Stimulated activated CD8-positive, alpha-beta memory T cell treated with anti-CD3 and anti-CD28 coated beads, Interleukin-4, amount 100 ng/mL, for 1 hour (primary cell): ENCODE measurements at places on chromosomes 2 and 18.

- DNase-seq, result no peak
Observed at GRCh38 chr18:5890331-5891183, 4.8 kb downstream of the TMEM200C start.

DNA sequence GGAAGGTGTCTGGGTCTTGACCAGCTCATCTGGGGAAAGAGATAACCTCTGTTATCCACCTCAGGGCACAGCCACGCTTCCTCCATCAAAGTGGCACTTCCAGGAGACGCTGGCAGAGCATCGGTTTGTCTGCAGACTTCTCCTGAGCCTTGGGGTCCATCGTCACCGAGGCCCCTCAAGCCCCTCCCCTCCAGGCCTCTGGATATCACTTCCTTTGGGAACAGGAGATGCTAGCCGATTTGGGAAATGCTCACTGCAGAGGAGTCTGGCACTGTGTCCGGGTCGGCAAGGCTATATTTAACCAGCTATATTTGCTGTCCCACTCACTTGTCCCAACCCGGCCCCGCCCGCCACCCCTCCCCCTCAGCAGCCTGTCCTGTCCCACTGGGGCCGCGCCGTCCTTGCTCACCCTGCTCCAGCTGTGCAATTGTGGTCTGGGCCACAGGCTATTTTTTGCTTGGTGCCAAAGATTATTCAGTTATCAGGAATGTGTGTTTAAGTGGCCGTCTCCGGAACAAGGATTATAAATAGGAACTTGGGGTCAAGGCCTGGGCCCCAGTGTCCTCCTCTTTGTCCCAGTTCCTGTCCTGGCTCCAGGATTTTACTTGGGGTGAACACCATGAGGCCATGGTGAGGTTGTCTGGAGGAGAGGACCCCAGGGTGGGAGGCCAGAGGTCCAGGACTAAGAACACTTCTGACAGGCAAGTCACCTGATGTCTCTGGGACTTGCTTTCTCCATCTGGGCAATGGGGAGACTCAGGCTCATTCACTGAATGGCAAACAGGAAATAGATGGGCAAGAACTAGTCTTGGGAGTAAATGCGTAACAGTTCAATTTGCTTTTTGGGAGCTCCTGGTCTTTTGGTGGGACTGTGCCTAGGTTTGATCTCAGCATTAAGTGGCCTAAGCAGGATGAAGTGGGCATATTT is 263.6 kb downstream of the DYSF start:
- no peak for DNase-seq

DNA sequence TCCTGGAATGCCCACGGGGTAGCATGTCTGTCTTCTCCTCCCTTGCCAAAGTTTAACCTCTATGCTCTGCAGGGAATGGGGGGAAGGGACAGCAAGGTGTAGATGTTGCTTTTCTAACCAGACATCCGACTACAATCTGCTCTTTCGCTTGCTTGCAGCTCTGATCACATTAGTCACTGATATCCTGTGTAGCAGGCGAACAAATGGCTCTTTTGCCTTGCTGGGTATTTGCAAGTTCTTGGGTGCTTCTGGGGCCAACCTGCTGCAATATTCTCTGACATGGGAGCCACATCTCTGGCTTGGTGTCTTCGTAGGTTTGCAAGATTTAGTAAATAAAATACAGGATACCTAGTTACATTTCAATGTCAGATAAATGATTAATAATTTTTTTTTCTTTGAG is 190.0 kb downstream of the ASB1 start:
- DNase-seq, result no peak

GRCh38 chr18:31655354-31655753 is 29.0 kb downstream of the B4GALT6 start:
- DNase-seq, result no peak

- DNase-seq, result no peak
Observed at GRCh38 chr18:13877157-13877556, 38.2 kb downstream of the MC2R start.

GRCh38 chr2:120103723-120104467 is 91.0 kb downstream of the EPB41L5 start:
- DNase-seq, result no peak

DNA sequence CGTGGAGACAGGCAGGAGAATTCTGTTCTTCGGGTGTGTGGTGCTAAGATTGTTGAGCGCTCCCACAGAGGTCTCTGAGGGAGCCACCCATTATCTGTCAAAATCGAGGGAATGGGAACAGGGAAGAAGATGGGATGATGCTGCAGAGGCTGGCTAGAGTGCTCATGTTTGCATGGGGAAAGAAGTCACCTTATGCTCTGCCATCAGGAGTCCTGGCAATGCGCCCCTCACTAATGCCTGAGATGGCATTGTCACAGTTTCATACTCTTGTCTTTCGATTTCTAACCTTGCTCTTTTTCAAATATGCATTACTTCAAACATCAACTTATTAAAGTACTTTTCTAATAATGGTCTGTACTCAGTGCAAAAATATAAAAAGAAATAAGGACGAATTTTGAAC is 463.3 kb upstream of the CELF4 start:
- DNase-seq, result no peak
